ENCODE measurements at places on chromosomes 4 and X.

DNA sequence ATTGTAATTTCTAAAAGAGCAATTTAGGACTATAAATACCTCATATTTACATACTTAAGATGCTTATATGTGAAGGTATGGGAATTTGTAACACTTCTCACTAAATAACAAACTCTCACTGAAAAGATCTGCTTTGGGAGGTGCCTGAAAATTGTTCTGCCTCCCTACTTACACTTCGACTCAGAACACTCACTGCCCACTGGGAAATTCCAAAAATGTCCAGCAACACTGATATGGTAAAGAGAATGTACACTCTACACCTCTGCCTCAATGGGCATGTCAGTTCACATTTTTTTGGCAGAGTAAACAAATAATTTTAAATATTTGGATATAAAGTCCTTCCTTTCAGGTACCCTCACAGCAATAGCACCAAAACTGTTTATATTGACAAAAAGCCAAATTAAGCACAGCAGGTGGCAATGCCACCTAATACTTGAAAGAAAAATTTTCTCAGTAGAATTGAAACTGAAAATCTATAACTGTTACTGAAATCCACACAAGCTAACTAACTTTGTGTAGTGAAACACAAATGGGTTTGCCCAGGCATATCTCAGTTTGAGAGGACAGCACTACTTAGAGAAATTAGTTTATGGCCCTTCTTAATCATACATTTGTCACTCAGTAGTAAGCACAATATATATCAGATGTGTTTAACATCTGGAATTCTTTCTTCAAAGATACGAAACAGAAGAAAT, 67.1 kb downstream of the PRDM5 start:
- H3K36me3 ChIP-seq: no peaks in the 10 kb centered on the region
- H3K27ac ChIP-seq: no peak overlapping the region
- H3K4me1 ChIP-seq: no peaks in the 10 kb centered on the region

DNA sequence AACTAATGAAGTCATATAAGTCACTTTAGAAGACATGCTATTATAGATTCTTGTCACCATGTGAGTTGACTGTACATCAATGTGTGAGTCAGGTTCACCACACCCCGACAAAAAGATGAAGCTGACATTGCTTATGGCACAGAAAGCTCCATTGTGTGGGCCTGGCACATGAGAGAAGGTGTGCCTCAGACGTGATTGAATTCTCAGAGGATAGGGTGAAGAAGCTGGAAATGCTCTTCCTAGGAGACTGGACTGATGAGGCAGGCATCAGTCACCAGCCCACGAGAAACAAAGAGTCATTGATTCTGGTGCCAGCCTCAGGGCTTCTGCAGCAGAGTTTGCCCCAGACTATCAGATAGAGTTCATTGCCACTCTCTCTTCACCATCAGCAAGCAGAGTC, 35.9 kb upstream of the LRAT start:
- H3K4me1 ChIP-seq: no peaks in the 10 kb centered on the region
- no peak overlapping the region for H3K27ac ChIP-seq
- no peak for DNase-seq
- no peaks in the 10 kb centered on the region for H3K36me3 ChIP-seq

- no peak for DNase-seq
- no peaks in the 10 kb centered on the region for H3K36me3 ChIP-seq
- no peaks in the 10 kb centered on the region for H3K27me3 ChIP-seq
- no peak overlapping the region for H3K4me3 ChIP-seq
These were observed 5.7 kb downstream of the CYP2U1 start for GRCh38 chr4:107937040-107937439.

GRCh38 chr4:118076958-118077766, 42.9 kb downstream of the NDST3 start:
- DNase-seq: no peak
- no peak overlapping the region for H3K4me3 ChIP-seq
- no peaks in the 10 kb centered on the region for H3K4me1 ChIP-seq
- no peak overlapping the region for H3K27ac ChIP-seq
- no peaks in the 10 kb centered on the region for H3K27me3 ChIP-seq
- no peaks in the 10 kb centered on the region for H3K36me3 ChIP-seq

- no peak for DNase-seq
- no peaks in the 10 kb centered on the region for H3K4me1 ChIP-seq
- no peak overlapping the region for H3K27ac ChIP-seq
- H3K36me3 ChIP-seq: no peaks in the 10 kb centered on the region
These were observed 62.7 kb downstream of the SH3RF1 start for GRCh38 chr4:169208090-169208455.

DNA sequence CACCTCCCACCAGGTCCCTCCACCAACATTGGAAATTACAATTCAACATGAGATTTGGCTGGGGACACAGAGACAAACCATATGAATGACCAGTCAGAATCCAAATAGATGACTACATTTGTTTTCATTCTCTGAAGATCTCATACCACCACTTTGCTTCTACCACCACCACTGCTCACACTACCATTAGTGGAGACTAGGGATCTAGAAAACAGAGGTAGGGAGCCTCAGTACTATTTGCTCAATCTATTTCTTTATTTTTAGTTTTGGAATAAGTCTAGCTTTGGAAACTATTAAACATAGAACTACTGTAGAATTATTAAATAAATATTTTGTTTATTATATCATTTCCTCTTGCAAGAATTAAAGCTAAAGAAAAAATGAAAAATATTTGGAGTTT, 727.9 kb downstream of the CCSER1 start:
- no peaks in the 10 kb centered on the region for H3K27me3 ChIP-seq
- no peak overlapping the region for H3K4me3 ChIP-seq
- no peak overlapping the region for H3K27ac ChIP-seq

DNA sequence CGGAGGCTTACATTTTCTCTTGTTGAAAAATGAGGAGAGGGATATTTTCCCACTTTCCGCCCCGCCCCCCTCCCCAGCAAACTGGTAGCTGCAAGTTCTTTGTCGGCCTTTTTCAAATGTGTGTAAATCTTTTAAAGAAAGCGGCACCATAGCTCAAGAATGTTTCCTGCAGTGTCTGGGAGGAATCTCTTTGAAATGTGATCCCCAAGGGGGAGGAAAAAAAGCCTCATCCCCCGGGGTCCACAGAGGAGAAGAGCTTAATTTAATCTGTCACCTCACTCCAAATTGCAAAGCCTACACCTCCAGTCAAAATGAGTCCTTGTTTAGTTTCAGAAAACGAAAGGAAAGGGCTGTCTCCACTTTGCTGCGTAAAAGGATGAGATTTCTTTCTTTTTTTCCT, 34.8 kb downstream of the ASMT start:
- no peaks in the 10 kb centered on the region for H3K27me3 ChIP-seq
- H3K4me1 ChIP-seq: no peaks in the 10 kb centered on the region
- H3K27ac ChIP-seq: no peak overlapping the region
- DNase-seq: no peak

DNA sequence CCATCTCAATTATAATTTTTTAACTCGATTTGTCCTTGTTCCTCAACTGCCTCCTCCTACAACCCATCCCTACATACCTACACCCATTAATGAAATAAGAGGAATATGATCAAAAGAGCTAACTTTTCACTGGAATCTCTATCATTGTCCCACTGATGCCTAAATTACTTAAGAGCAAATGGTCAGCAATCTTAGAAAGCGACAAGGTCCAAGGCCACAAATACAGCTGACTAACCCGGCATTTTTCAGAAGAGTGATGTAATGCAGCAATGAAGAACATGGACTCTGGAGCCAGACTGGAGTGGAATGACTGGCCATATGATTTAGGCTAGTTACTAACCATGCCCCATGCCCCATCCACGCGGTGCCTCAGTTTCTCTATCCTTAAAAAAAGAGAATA, 56.2 kb downstream of the PPA2 start:
- peaks cover 21% of the 10 kb centered on the region for H3K36me3 ChIP-seq
- H3K27ac ChIP-seq: no peak overlapping the region
- H3K4me1 ChIP-seq: no peaks in the 10 kb centered on the region
- H3K4me3 ChIP-seq: no peak overlapping the region
- no peak for DNase-seq

DNA sequence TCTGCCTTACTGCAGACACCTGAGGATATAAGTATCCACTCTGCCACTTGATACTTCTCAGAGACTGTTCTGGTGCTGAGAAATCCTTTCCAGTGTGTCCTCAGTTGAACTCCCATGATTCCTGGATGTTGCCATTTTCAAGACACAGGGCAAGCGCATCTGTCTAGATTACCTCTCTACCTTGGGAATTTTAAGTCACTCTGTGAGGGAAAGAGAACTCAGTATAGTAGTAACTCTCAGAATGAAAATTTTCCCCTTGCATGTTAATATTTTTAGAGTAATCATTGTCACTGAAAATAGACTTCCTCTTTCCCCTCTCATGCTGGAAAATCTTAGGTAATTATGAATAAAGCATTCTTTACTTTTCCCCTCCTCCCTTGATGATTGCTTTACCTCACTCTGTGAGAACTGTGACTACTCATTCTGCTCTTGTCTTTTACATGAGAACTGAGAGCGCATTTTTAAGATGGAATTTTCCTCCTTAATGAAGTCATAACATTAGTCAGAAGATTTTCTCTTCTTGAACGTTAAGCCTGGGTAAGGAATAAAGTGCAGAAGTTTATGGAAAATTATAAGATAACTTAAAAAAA, 45.0 kb downstream of the TET2 start:
- no peak overlapping the region for H3K27ac ChIP-seq
- peaks cover 2% of the 10 kb centered on the region for H3K36me3 ChIP-seq
- no peak for DNase-seq
- no peaks in the 10 kb centered on the region for H3K27me3 ChIP-seq
